H54 (cell line): ENCODE measurements at places on chromosomes 3 and 15.

GRCh38 chr3:143321058-143321769, 201.6 kb downstream of the CHST2 start:
- DNase-seq: no peak

GRCh38 chr3:49880581-49881315, 11.0 kb upstream of the CAMKV start:
- DNase-seq: no peak

- DNase-seq: no peak
Observed at GRCh38 chr15:67307889-67308597, 53.5 kb downstream of the IQCH start.

- DNase-seq: no peak
Observed at GRCh38 chr3:133996251-133996661, 33.5 kb downstream of the SLCO2A1 start.
